ENCODE measurements at places on chromosomes 5 and 9.

- DNase-seq = no peak
Observed at GRCh38 chr9:4497855-4498254, 7.6 kb downstream of the SLC1A1 start.

- DNase-seq = no peak
Observed at GRCh38 chr5:152942633-152943336, 537.7 kb upstream of the NMUR2 start.

- no peak for DNase-seq
Observed at GRCh38 chr5:171629628-171630349, 155.8 kb upstream of the SMIM23 start.

DNA sequence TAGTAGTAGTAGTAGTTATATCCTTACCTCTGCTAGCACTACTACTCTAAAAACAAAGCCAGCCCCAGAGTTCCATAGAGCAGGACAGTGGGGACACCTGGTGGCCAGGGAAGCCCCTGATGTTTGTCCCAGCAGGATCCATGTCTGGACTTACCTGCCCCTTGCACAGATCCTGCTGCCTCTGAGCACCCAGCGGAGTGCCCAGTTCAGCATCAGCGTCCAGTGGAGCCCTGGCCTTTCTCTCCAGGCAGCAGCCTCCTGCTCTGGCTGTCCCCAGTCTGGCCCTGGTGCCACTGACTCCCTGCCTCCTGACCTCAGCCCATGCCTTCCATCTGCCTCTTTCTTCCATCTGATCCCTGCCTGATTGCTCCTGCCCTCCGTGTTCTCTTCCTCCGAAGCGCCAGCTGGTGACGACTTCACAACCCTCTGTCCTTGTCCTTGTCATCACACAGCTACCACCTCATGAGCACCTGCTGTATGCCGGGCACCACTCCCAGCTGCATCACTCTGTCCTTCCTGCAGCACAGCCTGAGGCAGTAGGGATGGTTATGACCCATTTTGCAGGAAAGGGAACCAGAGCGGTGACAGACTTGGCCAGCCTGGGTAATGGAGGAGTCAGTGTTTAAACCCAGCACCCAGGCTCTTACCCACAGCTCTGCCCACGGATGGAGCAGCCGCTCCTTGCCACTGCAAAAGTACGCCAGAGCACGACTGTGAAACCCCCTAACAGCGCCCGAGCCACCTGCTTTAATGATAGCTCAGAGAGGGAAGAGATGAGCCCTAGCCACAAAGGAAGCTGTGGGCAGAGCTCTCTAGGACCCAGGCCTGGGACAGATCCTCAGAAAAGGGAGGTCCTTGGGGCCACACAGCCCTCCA lies 11.5 kb downstream of the SARDH start:
- DNase-seq = peak; percentile 67

- no peak for DNase-seq
Observed at GRCh38 chr5:135823881-135824280, 10.6 kb upstream of the SLC25A48 start.

DNA sequence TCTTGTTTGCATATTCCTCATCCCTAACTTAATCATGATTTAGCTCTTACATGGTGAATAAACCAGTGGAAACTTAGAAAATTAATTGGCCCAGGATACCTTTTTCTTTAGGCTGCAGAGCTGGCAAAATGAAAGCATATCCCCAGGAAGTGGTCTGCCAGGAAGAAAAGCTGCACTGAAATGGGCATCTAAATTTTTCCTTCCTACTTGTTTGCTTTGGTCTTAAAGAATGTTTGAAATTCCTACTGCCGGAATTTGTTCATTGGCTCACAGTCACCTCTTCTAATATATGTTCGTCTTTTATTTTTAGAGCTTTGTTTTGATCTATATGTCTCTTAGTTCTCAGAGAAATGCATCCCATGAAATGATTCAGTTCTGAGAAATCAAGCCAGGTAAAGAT lies 113.2 kb upstream of the ELL2 start:
- DNase-seq = no peak

- no peak for DNase-seq
Observed at GRCh38 chr5:83000428-83000827, 76.8 kb downstream of the TMEM167A start.

DNA sequence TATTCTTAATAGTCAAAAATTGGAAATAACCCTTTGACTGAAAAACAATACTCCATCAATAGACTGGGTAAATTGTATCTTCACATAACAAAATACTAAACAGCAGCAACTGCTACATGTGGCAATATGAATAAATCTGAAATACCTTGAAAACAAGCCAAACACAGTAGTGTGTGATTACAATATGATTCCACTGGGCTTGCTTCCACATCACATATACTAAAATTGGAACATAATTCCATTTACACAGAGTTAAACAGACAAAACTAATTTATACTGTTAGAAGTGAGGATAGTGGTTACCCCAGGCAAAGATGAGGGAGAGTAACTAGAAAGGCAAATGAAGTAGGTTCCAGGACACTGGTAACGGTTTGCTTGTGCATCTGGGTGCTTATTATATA lies 20.4 kb downstream of the FNIP1 start:
- DNase-seq = no peak

DNA sequence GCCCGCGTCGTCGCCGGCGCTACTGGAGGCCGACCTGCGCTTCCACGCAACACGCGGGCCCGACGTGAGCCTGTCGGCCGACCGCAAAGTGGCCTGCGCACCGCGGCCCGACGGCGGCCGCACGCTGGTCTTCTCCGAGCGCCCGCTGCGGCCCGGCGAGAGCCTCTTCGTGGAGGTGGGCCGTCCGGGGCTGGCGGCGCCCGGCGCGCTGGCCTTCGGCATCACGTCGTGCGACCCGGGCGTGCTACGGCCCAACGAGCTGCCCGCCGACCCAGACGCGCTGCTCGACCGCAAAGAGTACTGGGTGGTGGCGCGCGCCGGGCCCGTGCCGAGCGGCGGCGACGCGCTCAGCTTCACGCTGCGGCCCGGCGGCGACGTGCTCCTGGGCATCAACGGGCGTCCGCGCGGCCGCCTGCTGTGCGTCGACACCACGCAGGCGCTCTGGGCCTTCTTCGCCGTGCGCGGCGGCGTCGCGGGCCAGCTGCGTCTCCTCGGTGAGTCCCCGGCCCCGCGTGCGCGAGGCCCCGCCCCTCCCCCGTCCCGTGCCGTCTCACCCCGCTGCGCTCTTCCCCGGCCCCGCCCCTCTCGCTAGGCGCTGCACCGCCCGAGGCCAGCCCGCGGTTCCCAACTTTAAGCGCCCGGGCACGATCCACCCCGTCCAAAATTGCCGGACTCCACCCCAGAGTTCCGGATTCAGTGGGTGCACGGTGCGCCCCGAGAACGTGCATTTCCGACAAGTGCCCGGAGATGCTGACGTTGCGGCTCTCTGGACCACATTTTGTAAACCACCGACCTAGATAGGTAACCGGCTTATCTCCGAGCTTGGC lies 42.8 kb downstream of the NEURL1B start:
- peak; percentile 72 for DNase-seq

DNA sequence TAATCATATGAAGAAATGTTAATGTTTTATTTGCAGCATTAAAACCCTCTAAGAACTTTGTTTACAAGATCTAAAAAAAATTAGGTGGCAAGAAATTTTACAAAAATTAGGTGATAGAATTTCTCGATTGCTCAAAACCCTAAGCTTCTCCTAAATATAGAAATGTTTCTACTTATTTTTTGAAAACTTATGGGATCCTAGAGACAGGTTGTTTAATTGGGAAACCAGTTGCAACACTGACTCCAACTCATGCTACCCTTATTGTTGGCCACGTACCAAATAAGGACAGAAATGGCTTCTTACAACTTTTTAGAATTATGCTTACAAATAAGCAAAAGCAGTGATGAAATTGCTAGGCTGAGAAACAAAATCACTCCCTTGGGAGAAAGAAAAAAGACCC lies 531.1 kb downstream of the PDE4D start:
- DNase-seq = no peak

GRCh38 chr9:73579823-73580222 lies 428.2 kb downstream of the ANXA1 start:
- DNase-seq = no peak

DNA sequence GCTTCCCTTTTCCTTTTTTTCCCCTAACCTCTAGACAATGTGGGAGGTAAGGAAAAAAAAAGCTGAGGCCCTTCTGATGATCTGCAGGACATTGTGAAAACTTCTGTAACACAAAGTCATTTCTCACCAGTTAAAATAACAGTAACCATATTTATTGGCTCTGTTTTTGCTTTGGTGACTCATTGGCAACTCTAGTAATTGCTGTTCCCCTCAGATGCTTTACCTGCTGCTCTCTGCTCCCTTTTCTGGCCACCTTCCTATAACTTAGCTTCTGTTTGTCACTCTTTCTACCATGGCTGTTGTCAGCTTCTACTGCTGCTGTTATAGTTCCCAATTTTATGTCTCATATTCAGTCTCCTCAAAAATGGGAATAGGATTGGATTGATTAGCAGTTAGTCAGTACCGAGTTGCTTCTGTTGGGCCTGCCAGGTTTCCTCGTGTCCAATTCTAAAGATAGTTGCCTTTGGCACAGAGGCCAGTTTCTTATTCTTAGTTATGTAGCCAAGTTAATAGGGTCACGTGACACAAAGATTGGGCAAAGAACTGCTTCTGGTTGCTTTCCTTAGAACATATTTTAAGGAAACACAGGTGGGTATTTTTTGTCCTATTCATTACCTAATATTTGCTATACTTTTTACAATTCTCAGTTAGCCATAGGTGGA lies 16.8 kb downstream of the SCAMP1 start:
- no peak for DNase-seq

GRCh38 chr5:72366324-72366976 lies 46.3 kb downstream of the PTCD2 start:
- DNase-seq = no peak

DNA sequence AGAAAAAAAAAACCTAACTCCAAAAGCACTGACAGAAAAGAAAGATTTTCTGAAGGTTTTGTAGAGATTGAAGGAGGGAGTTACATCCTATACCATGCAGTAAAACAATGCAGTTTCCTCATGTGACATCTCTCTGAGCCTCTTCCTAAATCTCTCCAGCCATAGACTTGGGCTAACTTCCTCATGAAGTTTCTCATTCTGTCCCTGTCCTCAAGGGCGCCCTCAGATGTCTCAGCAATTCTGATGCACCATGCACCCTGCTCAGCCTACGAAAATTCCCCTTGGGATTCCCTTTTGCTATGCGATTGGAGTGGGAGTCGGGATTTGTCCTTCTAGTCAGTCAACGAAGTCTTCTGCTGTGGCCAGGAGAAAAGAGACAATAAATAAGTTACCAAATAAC lies 68.9 kb downstream of the FAT2 start:
- DNase-seq = no peak

- no peak for DNase-seq
Observed at GRCh38 chr5:757346-757930, 27.1 kb downstream of the ZDHHC11B start.

- DNase-seq = no peak
Observed at GRCh38 chr9:89374176-89374575, 55.9 kb downstream of the SECISBP2 start.

DNA sequence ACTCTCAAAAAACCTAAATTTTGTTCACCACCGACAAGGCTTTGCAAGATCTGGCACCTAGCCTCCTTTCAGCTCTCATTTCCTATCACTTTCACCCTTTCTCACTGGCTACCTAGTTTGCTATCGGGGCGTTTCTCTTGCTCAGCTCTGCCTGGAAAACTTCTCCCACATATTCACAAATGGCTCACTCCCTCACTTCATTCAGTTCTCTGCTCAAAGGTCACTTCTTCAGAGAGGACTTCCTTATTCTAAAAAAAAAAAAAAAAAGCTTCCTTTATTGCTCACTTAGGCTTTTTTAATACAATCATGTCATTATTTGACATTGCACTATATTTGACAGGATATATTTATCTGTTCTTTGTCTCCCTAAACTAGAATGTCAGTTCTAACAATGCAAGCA lies 2.1 kb upstream of the SLC25A46 start:
- DNase-seq = no peak

DNA sequence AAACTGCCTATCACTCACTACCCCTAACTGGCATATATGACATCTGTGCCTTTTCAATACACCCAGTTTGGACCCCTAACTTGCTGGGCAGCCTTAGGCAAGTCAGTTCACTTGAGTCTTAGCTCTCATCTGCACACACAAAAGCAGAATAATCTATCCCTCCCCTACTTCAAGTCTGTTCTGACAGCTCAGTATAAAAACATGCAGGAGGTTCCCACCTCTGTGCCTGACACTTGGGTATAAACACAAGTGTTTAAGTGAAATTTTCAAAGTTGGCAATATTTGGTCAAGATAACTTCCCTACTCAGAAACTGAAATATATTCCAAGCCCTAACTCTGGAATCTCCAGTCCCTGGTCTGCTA lies 12.6 kb downstream of the HNRNPH1 start:
- no peak for DNase-seq

DNA sequence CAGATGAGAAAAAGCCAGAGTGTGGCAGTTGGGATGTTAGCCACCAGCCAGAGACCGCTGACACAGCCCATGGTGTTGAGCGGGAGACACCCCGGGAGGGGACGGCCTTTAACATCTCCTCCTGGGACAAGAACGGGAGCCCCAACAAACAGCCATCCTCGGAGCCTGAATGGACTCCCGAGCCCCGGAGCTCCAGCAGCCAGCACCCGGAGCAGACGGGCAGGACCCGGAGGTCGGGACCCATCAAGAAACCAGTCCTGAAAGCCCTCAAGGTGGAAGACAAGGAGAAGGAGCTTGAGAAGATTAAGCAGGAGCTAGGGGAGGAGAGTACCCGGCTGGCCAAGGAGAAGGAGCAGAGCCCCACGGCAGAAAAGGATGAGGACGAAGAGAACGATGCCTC lies 28.0 kb upstream of the POMT1 start:
- no peak for DNase-seq

DNA sequence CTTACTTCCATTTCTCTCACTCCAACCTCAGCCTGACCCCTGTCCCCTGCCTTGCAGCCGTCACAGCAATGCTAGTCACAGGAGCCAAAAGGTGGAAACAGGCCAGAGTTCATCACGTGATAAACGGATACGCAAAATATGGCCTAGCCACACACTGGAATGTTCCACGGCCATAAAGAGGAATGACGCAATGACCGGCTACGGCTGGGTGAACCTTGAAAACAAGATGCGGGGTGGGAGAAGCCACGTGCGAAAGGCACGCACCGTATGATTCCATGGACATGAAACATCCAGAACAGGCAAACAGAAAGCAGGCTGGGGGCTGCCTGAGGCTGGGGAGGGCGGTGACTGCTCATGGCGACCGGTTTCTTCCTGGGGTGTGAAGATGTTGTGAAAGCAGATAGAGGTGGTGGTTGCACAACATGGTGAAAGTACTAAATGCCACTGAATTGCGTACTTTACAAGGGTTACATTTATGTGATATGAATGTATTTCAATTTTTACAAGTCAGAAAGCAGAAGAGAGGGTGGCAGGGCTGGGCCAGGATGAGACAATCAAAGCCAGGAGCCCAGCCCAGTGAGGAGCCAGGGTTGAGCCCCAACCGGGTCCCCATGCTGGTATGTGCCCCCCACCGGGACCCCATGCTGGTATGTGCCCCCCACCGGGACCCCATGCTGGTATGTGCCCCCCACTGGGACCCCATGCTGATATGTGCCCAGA lies 117.8 kb upstream of the SARDH start:
- DNase-seq = no peak

DNA sequence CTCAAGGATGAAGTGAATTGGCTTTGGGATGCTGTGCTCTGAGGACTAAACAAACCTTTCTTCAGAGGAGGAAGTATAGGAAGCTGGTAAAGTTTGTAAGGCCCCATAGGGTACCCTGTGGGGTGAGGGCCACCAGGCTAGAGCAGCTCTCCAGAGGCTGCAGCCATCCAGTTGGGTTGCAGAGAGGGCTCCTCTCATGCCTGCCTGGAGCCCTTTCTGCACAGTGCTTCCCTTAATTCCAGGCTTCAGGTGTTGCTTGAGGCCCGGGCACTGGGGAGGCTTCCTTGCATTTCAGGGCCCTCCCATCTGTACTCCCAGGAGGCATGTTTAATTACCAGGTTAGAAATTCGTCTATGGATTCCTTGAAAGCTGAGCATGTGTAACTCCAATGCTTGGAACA lies 95.3 kb upstream of the FSTL4 start:
- no peak for DNase-seq
